ENCODE measurements at places on chromosomes 3 and 15. TPM values are rescaled to one million over a fixed set of nuclear protein-coding genes. Genes with fewer than 3 reads are reported as not detected.

- no peaks in the 10 kb centered on the region for H3K36me3 ChIP-seq
- DNase-seq: no peak
- no peak overlapping the region for H3K27ac ChIP-seq
- no peaks in the 10 kb centered on the region for H3K4me1 ChIP-seq
- H3K27me3 ChIP-seq: peaks cover 6% of the 10 kb centered on the region
Observed at GRCh38 chr15:96896766-96897165, 566.3 kb downstream of the NR2F2 start.

DNA sequence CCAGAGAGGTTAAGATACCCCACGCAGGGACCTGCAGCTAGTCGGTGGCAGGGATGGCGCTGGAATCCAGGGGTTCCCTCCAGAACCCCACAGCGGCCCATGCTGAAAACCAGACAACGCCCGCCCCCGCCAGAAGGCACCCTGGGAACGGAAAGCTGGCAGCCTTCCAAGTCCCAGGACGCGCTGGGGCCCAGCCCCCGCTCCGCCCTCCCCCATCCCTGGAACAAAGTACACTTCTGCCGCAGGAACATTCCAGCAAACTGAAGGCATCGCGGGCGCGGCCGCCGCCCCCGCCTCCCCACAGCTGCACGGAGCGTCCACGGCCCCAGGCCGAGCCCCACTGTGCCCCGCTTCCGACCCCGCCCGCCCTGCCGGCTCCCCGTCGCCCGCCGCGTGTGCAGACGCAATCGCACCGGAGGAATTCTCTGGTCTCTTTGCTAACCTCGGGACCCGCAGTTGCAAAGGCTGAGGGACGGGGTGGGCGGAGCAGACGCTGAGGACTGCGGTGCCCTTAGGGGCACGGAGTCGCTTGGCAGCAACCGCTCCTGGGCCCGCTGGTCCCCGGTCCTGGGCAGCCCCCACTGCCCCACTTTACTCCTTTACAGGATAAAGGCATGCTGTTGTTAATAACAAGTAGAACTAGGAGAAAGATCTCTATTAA lies 44.8 kb upstream of the RNU6-1 start:
- H3K27me3 ChIP-seq: no peaks in the 10 kb centered on the region
- H3K36me3 ChIP-seq: no peaks in the 10 kb centered on the region
- H3K4me3 ChIP-seq: peak overlapping the region; percentile 33
- H3K4me1 ChIP-seq: no peaks in the 10 kb centered on the region

INO80 gene
- 6.8 TPM for total RNA-seq

DNA sequence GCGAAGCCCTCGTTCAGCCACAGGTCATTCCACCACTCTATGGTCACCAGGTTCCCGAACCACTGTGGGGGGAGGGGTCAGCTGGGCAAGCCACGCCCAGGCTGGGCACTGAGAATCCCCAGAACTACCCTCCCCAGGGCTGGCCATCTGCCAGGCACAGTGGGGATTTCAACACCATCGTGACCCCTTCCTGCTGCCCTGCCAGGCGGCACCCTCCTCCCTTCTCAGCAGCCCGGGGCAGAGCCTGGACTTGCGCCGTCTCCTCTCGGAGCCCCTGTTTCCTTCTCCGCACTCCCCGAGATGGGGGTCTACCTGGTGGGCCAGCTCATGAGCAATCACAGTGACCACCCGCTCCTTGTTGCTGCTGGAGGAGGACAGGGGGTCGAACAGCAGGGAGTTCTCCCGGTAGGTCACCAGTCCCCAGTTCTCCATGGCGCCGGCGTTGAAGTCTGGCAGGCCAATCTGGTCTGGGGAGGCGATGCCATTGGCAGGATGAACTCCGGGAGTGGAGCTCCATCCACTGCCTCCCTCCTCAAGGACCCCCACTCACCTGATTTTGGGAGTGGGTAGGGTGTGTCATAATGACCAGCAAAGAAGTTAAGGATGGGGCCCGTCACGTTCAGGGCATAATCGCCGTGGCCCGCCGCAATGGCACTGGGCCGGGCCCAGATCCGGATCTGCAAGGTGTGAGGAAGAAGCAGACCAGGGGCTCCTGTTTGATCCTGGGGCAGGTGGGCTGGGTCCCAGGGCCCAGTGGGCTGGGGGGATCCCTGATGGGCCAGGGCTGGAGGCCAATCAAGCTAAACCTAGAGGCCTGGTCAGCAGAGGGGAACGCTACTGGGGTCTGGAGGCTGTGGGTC lies 10.5 kb downstream of the ANPEP start:
- peaks cover 34% of the 10 kb centered on the region for H3K36me3 ChIP-seq
- H3K4me1 ChIP-seq: peaks cover 30% of the 10 kb centered on the region
- DNase-seq: peak; percentile 94

CCDC39 gene
- not detected for total RNA-seq

Measured in pancreas (tissue), 10 donors.